Inflammatory macrophage treated with lipopolysaccharide for 4 hours (primary cell): ENCODE measurements at places on chromosomes 3 and 15.

- DNase-seq: no peak
Observed at GRCh38 chr3:37701734-37702433, 159.8 kb upstream of the CTDSPL start.

- DNase-seq: no peak
Observed at GRCh38 chr3:156563900-156564682, 9.2 kb upstream of the SSR3 start.

GRCh38 chr15:96565266-96565665 is 234.8 kb downstream of the NR2F2 start:
- no peak for DNase-seq

DNA sequence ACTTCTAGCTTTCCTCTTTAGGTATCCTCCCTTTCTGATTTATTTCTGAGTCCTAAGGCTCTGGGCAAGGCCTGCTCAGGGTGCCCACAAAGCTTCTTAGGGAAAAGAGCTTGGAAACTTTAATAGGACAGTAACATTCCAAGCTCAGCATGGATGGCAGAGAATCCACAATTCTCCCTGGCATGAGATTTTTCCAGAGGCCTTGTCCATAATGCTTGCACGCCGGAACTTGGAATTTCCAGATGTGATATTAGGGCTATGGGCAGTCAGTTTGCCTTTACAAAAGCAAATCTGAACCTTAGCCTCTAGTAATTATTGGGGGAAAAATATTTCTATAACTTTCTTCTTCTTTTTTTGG is 139.0 kb upstream of the RBMS3 start:
- no peak for DNase-seq

DNA sequence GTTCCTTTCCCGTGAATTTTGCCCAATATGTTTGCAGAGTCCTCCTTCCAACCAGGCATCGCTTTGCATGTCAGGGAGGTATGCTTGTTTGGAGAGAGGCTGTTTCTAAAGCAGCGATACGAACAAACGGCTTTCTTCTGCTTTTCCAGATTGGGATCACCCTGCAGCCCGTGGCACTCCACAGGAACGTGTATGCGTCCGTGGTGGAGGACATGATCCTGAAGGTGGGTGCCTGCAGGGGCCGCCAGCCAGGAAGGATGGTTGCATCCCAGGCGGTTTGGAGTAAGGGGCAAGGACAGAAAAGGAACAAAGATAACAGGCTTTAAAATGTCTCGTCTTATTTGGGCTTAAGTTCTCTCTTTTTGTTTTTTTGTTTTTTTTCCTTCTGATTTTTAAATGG is 17.5 kb downstream of the MAP6D1 start:
- DNase-seq: no peak

GRCh38 chr3:154227531-154227930 is 96.8 kb downstream of the DHX36 start:
- no peak for DNase-seq

- DNase-seq: no peak
Observed at GRCh38 chr15:95522533-95522932, 808.0 kb upstream of the NR2F2 start.

DNA sequence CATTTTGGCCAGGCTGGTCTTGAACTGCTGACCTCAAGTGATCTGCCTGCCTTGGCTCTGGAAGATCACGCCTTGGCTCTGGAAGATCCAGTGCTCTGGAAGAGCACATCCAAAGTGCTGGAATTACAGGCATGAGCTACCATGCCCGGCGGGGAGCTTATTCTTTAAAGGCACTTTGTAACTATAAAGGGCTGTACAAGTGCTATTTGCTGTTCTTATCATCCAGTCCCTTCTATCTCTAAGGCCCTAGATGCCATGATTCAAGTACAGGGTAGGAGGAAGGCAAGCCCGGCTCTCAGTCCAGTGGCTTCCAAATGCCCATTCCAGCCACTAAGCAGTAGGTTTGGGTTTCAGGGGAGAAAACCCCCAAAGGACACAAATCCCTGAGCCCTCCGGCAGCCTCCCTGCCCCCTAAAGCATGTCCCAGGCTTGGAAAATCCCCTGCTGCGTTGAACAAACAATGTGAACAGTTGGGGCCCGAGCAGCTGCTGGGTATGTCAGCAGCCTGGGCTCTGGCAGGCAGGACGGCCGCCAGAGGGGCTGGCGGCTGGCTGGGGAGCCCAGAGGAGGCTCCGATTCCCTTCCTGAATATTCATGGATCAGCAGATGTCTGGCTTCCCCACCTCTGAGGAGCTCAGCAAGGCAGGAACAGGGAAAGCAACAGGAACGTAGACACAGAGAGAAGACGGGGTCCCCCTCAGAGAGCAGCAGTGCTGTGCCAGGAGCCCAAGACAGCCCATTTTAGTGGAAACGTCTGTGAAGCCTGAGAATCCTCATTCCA is 7.7 kb downstream of the IGDCC4 start:
- DNase-seq: no peak

- DNase-seq: no peak
Observed at GRCh38 chr15:71451130-71451529, 335.9 kb downstream of the THSD4 start.

DNA sequence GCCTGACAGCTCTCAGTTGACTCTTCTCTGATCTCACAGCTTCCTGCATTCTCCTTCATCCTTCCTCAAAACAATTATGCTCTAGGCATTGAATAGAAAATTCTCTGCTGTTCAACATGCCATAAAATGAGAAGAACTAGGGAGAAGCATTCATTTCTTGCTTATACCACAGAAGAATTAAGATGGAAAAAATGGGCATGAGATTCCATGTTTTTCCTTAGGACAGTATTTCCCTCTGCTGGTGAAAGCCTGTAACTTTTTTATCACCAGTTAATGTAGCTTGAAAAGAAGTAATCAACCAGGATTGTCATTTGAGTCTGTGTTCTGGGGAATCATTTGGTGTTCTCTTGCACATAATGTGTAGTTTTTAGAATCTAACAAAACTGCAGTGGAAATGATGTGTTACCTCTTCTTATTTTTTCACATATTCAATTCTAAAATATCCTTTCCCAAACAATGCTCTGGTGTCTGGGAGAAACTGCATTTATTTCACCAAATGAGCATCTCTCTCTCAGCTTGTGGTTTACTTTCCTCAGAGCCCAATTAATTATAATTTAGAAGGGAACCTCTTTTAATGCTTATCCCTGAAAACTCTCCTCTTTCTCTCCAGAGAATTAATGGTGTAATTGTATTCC is 92.8 kb upstream of the DCBLD2 start:
- DNase-seq: no peak

DNA sequence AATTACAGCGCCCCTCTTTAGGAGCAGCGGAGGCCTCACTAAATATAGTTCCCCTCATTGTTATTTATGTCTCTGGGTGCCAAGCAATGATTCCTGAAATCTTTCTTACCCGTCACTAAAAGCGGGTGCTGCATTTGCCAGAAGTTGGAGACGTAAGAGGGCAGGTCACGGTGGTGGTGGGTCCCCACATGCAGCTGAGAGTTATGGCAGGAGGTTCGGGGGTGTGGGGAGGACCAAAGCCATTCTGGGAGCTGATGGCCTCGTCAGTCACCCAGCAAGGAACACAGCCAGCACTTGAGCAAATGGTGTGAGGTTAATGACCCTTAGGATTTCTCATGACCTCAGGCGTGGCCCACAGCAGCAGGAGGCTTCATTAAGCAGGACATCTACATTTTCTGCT is 129.2 kb downstream of the RAB11A start:
- no peak for DNase-seq

GRCh38 chr15:75583701-75584100 is 4.6 kb upstream of the PTPN9 start:
- no peak for DNase-seq

GRCh38 chr15:57321485-57321884 is 54.8 kb upstream of the CGNL1 start:
- DNase-seq: no peak

DNA sequence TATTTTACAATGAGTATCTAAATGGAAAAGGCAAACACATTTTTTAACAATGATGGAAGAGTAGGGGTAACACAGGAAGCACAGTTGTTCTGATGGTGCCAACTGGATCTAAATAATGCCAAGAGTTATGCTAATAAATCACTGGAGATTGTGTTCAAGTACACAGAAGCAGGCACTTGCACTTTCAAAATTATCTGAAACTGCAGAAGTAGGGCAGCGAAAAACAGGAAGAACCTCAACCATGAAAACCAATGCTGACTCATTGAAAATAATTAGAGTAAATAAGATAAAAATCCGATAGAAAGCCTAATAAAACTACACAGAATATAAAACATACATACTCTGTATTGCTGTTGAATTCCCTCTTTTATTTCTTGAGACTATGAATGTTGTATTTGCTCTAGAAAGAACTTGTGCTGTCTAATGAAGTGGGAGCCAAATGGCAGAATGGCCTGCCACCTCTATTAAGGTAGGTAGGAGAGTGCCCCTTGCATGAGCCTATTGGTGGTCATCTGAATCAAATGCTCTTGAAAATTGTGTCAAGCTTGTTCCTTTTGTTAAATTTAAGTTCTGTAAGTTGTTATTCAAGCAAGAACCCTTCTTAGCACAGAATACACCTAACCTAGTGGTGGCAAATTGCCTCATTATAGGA is 93.7 kb downstream of the ABI3BP start:
- peak; percentile 76 for DNase-seq

DNA sequence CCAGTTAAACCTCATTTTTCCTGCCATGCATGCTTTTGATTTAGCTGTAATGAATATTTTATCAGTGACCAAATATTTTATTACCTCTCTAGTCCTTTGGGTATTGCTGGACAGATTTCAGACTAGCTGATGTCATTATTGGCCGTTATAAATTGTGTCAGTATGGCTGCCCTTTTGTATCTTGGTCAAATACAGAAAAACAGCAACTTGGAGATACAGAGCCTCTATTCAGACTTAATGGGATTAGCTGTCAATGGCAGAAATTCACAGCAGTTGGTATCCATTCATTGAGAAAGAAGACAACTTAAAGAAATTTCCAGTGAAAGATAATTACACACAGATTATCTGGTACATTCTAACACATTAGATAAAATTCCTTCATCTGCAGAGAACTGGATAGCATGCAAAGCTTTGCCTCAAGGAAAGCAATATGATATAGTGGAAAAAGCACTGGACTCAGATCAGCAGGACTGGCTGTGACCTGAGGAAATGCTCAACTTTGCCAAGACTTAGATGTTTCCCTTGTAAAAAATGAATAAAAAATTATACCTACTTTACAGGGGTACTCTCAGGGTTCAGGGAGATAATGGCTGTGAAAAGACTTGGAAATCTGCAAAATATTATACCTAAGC is 20.8 kb downstream of the COL6A6 start:
- no peak for DNase-seq

GRCh38 chr3:34000301-34000700 is 201.9 kb downstream of the PDCD6IP start:
- DNase-seq: no peak

- peak; percentile 91 for DNase-seq
Observed at GRCh38 chr3:98778852-98779413, 15.8 kb downstream of the ST3GAL6 start.

DNA sequence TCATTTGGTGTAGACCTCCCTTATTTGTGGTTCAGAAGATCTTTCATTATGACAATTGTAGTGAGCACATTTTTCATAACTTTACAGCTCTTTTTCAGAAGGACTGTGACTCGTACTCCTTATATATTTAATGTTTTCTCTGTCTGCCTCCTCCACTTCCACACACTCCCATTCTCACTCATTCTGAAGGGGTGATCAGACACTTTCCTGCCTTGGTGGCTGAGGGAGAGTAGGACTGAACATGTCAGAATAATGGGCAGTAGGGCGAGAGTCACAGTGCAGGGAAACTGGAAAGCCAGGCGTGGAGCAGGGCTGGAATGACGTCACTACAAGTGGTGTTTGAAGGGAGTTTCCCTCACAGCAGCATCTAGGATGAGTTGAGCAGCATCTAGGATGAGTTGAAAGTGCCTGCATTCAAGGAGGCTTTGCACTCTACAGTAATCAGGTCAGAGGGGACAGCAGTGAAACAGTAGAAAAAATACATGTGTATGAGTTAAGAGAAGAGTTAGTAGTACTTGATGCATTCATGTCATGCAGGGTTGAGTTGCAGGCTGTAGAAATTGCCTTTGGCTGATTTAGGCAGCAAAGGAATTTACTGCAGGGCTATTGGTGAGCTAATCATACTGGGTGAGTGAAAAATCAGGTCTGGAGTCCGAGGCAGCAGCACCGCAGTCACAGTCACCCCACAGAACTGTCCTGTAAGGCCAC is 36.3 kb upstream of the FBXL22 start:
- no peak for DNase-seq

DNA sequence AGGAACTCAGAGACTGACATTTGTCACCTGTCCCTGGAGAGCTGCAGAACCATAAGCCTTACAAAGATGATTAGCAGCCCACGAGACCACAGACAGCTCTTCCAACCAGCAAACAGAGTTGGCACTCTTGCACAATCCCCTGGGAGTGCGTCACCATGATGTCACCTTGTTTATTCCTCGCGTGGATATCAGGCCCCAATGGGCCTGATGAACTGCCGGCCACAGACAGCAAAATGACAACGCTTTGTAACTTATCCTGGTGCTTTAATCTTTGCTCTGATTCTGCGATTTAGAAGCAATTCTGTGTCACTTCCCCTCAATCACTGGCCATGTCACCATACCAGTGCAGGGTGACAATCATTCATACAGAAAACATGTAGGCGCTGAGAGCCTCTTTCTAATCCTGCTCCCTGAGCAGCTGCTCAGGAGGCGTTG is 89.2 kb downstream of the TAMM41 start:
- peak; percentile 2 for DNase-seq

DNA sequence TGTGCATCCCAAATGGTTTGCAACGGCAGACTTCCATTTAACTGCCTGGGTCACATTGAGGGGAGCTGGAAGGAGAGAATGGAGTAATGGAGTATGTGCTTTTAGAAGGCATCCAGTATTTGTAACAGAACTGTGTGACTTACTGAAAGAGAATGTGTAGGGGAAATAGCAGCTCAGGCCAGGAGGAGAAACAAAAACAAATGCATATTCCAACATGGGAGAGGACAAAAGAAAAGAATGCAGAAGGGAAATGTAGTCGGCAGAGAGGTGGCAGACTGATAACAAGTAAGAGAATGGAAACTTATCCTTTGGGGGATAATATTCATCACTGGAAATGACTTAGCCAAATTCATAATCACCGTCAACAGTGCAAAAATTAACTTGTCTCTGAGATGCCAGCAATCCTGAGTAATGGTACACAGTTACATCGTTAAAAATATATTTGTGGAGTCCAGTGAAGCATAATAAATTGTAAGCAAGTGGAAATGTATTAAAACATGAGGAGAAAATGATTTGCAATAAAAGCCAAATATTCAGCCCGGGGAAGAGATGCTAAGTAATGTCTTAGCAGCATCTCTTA is 294.9 kb upstream of the SGO1 start:
- no peak for DNase-seq

DNA sequence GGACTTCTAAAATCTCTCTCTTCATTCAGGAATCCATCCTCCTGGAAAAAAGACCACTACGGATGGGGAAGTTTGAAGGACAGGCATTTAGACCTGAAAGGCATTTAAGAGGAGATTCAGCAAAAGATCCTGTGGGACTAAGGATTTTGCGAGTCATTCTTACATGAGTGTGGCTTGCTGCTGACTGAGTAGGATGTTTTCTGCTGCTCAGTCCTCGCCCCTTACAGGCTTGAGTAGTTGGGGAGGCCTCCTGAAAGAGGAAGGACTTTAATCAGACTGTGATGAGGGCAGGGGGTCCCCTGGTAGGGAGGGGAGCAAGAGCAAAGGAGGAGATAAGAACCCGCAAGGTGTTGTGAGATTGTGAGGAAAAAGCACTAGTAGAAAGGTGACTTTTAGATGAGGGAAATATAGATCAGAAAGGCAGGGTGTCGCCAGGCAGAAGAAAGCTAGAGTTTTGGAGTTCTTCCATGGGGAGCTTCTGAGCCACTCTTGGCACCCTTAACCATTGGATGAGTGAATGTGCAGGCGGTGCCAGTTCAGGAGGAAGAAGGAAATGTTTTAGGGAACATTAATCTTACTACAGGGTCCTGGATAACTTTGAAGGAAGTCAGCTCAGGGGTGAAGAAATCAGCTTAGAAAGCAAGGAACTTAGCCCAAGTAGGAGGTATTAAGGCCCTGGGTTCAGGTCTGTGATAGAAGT is 171.1 kb downstream of the RORA start:
- DNase-seq: no peak
